ENCODE measurements at places on chromosomes 16 and 17. TPM values are rescaled to one million over a fixed set of nuclear protein-coding genes. Genes with fewer than 3 reads are reported as not detected.

ELMO3 gene
- 5.9 TPM for total RNA-seq

SCIMP gene
- not detected for total RNA-seq

VAMP2 gene
- total RNA-seq: 30.4 TPM

GPR139 gene
- not detected for total RNA-seq

CA5A gene
- total RNA-seq: not detected

TLCD3A gene
- 8.4 TPM for total RNA-seq

TBX2 gene
- not detected for total RNA-seq

DLX3 gene
- not detected for total RNA-seq

TEDC2 gene
- total RNA-seq: 23.9 TPM

CFAP52 gene
- not detected for total RNA-seq

KIF19 gene
- 0.51 TPM for total RNA-seq

CASKIN1 gene
- total RNA-seq: 0.36 TPM

OR1A1 gene
- total RNA-seq: not detected

CCDC78 gene
- total RNA-seq: 4.2 TPM

NLGN2 gene
- 9.9 TPM for total RNA-seq

ZNF469 gene
- 0.31 TPM for total RNA-seq

Data from activated CD4-positive, alpha-beta memory T cell treated with anti-CD3 and anti-CD28 coated beads for 36 hours (primary cell).